Thoracic aorta (tissue), 2 donors: ENCODE measurements at places on chromosomes 16 and 17. TPM values are rescaled to one million over a fixed set of nuclear protein-coding genes. Genes with fewer than 3 reads are reported as not detected.

DNA sequence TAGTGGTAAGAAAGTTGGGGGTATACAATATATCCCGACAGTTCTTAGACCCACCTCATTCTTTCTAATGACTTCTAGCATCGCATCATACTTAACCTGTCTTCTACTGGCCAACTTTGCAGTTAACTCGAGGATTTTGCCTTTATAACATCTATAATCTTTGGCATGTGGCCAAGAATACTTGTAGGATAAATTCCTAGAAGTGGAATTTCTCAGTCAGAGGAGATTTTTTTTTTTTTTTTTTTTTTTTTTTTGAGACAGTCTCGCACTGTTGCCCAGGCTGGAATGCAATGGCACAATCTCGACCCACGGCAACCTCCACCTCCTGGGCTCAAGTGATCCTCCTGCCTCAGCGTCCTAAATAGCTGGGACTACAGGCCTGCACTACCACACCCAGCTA lies 253.5 kb downstream of the MRTFB start:
- no peak for DNase-seq

GRCh38 chr16:4966736-4967453 lies 8.8 kb downstream of the SEC14L5 start:
- DNase-seq = no peak

DNA sequence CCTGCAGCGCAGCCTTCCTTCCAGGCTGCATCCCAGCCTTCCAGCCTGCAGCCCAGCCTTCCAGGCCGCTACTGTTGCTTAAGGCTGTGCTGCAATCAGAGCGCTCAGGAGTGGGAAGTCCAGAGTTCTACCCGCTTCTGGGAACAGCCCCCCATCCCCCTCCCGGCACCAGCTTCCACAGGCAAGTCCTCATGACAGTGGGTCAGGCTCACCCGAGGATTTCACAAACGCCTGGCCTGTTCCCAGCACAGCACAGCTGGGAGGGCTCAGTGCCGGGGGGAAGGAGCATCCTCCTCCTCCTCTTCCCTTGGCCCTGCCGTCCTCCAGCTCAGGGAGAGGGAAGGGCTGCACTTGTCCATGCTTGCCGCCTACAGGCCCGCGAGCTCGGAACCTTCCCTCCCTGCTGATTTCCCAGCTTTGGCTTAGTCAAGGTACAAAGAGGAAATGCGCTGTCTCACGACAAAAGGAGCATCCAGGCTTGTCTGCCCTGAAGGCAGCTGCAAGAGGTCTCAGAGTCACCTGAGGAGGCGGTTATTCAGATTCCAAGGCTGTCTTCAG lies 8.3 kb downstream of the SOCS3 start:
- peak; percentile 67 for DNase-seq

GRCh38 chr16:67397036-67397801 lies 3.9 kb upstream of the TPPP3 start:
- no peak for DNase-seq

DNA sequence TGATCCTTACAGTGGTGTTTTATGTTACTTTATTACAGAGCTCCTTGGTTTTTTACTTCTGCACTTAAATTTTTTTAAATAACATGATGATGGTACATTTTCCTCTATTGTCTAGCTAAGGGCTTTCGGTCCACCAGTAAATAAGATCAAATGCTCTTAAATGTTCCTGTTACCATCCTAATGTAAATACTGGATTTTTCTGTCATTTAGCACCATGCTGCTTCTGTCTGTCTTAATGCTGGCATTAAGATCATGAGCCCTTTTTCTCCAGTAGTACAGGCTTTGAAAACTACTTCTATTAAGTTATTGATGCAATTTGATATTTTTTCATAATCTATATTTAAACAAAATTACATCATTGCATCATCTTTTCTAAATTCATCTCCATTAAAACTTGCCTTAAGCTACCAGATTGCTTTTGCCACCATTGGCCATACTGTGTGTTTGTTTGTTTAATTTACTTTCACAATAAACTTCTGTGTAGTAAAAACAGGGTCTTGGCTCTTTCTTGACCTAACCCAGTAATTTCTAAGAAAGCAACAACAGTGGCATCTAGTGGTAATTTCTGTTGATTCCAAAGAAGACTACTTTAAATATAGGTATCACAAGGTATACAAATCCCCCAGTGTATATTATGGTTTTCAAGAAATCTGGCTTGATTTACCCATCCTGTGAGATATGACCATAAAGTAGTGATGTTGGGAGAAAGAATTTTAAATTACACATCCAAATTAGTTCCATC lies 9.0 kb upstream of the PHAF1 start:
- no peak for DNase-seq

- no peak for DNase-seq
Measured at GRCh38 chr16:11783319-11784037, 13.6 kb downstream of the ZC3H7A start.

DNA sequence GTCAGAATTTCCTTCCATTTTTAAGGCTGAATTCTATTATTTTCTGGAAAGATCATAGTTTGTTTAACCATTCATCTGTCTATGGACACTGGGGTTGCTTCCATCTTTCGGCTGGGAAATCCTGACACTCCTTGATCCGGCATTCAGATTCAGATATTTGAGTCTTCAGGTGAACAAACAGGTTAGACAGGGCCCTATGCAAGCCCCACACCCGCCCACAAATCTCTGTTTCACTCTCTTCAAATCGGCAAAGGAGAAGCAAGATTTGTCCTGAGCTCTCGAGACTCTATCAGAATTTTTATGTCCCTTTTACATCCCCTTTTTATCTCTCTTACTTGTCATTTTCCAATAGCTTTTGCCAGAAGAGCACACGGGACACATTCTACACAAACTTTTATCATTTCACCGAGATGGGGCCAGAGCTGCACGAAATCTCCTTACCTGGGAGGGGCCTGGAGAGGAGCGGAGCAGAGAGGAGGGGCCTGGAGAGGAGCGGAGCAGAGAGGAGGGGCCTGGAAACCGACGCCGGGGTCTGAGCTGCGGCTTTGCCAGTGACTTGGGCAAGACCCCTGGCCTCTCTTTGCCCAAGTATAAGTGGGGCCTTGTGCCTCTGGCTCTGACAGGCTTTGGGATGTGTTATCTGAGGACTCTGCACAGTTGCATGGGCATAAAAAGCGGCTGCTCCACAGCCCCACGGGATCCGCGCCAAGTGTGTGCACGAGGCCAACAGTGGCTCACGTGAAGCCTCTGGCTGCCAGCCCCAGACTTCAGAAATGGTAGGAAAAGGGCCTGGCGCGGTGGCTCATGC lies 54.3 kb upstream of the RBFOX3 start:
- DNase-seq = no peak

- no peak for DNase-seq
Measured at GRCh38 chr16:84891149-84891795, 71.5 kb downstream of the CRISPLD2 start.

- DNase-seq = no peak
Measured at GRCh38 chr16:57732714-57733113, 2.9 kb upstream of the KATNB1 start.

- no peak for DNase-seq
Measured at GRCh38 chr16:47139561-47140185, 4.1 kb downstream of the NETO2 start.

DNA sequence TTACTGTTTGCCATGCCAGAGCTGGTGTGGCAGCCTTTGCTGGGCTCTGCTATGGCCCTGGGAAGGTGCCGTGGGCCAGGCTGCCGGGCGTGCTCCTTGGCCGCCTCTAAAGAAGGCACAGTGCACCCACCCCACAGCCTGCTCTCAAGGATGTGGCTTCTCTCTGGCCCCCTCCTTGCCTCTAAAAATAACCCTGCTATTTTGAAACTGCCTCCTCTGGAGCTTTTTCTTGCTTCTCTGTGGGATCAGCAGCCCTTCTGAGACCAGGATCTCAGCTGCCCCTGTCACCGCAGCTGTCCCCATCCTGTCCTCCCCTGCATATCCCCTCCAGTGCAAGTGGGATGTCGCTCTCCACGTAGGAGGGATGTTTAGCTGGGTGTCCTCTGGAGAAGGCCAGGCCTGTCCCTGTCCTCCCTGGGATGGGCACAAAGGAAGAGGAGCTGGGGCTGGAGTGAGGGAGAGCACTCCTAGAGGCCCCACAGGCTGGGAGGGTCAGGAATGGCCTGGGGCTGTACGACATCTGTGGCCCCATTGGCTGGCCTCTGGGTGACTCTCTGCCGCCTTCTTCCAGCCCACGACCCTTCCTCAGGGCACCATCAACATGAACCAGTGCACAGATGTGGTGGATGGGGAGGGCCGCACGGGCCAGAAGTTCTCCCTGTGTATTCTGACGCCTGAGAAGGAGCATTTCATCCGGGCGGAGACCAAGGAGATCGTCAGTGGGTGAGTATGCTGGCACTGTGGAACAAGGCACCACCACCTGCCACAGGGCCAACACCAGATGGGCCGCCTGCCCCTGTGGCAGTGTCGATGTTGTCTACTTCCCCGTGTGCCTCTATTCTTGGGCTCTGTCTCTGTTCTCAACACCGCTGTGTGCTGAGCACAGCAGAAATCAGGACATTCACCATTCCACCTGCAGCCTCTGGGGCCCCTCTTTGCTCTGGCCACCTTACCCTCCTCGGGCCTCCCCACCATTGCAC lies 79.7 kb downstream of the PLD6 start:
- no peak for DNase-seq

DNA sequence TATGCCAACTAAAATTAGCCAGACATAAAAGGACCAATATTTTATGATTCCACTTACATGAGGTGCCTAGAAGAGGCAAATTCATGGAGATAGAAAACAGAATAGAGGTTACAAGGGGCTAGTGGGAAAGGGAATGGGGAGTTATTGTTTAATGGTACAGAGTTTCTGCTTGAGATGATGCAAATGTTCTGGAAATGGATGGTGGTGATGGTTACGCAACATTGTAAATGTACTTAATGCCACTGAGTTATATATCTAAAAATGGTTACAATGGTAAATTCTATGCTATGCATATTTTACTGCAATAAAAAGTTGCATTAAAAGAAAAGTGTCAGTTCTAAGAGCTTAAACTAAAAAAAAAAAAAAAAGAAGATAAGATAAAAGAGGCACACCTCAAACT lies 17.9 kb downstream of the MT1X start:
- no peak for DNase-seq

The CX3CL1 gene
- 106 TPM for total RNA-seq

The TMEM98 gene
- total RNA-seq = 85.3 TPM

The ZMYND15 gene
- 5.8 TPM for total RNA-seq

The TPSB2 gene
- total RNA-seq = 58.3 TPM

The MYLK3 gene
- total RNA-seq = 0.14 TPM
